AG04449 (cell line): ENCODE measurements at places on chromosomes 1 and 21.

- no peak for DNase-seq
These were observed at the start of gene DYNLT5 for GRCh38 chr1:66752000-66752592. TSS of gene DYNLT5 (plus strand) at chr1:66752459. CDS start at chr1:66754659, 2,200 bp downstream.

GRCh38 chr1:81314513-81315233, 486.1 kb upstream of the ADGRL2 start:
- DNase-seq, result no peak

GRCh38 chr1:10905841-10906655, 106.4 kb upstream of the TARDBP start:
- no peak for DNase-seq

- DNase-seq, result no peak
These were observed 44.5 kb downstream of the SLC2A1 start for GRCh38 chr1:42914092-42914627.
